ENCODE measurements at places on chromosomes 6 and 20.

DNA sequence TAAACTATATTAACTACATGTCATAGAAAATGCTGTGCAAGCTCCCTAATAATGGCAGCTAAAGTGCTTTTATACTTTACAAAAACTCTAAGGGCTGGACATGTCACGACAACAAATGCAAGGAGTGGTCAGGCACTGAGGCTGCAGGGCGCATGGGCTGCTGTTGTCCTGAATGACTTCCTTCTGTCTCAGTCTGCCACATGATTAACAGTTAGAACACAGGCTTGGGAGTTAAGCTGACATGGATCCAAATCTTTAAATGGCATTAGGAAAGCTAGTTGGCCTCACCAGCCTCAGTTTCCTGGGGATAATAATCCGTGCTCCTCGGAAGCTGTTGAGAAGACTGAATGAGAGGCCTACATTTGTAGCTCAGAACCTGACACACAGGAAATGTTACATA lies 57.4 kb downstream of the PREP start:
- no peak for DNase-seq

- DNase-seq: no peak
Measured at GRCh38 chr6:39333644-39334438, 11.3 kb upstream of the KCNK16 start.

DNA sequence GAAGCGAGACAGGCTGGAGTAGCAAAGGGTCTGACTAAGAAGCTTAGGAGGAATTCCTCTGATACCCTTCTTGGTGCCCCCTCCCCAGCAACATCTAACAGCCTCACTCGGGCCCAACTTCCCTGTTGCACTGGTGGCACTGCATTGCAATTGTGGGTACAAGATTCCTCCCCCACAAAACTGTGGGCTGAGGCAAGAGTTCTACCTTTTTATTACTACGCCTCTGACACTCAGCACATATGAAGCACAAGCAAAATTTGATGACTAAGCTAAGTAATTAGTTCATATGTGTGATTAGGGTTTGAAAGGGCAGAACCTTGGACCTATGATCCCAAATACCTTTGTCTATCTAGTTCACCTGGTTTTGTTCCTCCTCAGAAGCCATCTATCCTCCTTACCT lies 83.5 kb downstream of the ZHX3 start:
- DNase-seq: no peak

- DNase-seq: no peak
Measured at GRCh38 chr6:56517155-56517745, 125.4 kb downstream of the DST start.

DNA sequence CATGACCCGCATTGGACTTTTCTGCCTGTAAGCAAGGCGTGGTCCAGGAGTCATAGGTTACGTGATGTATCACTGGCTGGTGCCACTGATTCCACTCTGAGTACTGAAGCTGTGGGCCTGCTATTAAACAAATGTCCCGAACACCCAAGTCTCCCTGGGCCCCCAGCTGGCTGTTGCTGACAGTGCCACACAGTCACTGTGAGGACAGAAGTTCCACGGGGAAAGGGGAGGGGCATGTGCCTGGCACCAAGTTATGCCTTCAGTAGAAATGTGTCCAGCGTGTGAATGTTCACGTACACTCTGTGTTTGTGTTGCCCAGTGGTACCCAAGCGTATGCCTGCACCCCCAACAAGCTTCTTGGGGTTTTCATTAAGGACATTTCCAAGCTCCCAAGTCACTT lies 171.4 kb upstream of the QKI start:
- no peak for DNase-seq

DNA sequence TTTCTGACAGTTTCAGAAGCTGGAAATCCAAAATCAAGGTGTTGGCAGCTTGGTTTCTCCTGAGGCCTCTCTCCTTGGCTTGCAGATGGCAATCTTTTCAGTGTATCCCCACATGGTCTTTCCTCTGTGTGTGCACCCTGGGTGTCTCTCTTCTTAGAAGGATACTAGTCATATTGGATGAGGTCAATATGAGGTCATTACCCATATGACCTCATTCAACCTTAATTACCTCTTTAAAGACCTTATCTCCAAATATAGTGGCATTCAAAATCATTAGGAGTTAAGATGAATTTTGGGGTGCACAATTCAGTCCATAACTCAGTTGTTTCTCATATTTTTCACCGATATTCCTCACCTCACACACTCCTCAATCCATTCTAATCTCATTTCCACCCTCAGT lies 92.4 kb upstream of the TGM3 start:
- DNase-seq: no peak

- no peak for DNase-seq
Measured at GRCh38 chr6:9064156-9064555, 628.8 kb upstream of the SLC35B3 start.

GRCh38 chr6:3999800-4000661 lies 78.9 kb downstream of the FAM217A start:
- DNase-seq: no peak

GRCh38 chr6:13180538-13180937 lies 147.8 kb downstream of the TBC1D7 start:
- no peak for DNase-seq

DNA sequence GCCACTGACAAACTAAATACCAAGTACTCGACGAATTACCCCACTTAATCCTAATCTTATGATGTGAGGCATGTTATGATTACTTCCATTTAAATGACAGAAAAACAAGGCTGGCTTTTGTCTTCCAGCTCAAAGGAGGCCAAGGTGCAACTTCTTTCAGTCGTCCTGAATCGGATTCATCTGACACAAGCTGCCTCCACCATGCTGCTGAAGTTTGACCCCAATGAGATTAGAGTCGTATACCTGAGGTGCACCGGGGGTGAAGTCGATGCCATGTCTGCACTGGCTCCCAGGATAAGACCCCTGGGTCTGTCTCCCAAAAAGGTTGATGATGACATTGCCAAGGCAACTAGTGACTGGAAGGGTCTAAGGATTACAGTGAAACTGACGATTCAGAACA lies 71.0 kb downstream of the CHD6 start:
- no peak for DNase-seq
